ENCODE measurements at places on chromosomes 7 and 10.

- no peak for DNase-seq
Measured at GRCh38 chr7:131548371-131548770, 8.1 kb downstream of the PODXL start.

GRCh38 chr7:30162622-30163124, 27.9 kb downstream of the MTURN start:
- DNase-seq, result no peak

- no peak for DNase-seq
Measured at GRCh38 chr10:77421591-77421990, 216.0 kb downstream of the KCNMA1 start.

DNA sequence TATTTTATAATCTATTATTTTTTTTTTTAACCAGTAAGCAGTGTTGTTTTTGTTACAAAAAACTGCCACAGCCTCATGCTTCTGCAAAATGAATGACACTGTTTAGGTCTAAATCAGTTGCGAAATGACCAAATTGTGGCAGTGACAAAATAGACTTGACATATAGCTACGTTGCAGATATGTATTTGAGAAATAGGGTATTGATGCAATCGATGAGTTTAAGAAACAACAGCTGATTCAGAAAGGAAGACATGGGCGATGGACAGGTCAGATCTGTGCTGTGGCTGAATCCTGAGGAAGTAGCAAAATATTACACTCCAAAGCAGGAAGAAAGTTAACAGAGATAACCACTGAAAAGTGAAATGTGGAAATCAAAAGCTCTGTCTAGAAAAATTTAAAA, 89.0 kb upstream of the STEAP4 start:
- no peak for DNase-seq

All from stimulated activated CD8-positive, alpha-beta memory T cell treated with anti-CD3 and anti-CD28 coated beads, Interleukin-4, amount 100 ng/mL, for 48 hours (primary cell).